ENCODE measurements at places on chromosomes 16 and 17.

- no peak for DNase-seq
Measured at GRCh38 chr17:3972281-3972731, 8.1 kb upstream of the ATP2A3 start.

GRCh38 chr16:31435341-31436220, 7.0 kb downstream of the ZNF843 start:
- DNase-seq = no peak

DNA sequence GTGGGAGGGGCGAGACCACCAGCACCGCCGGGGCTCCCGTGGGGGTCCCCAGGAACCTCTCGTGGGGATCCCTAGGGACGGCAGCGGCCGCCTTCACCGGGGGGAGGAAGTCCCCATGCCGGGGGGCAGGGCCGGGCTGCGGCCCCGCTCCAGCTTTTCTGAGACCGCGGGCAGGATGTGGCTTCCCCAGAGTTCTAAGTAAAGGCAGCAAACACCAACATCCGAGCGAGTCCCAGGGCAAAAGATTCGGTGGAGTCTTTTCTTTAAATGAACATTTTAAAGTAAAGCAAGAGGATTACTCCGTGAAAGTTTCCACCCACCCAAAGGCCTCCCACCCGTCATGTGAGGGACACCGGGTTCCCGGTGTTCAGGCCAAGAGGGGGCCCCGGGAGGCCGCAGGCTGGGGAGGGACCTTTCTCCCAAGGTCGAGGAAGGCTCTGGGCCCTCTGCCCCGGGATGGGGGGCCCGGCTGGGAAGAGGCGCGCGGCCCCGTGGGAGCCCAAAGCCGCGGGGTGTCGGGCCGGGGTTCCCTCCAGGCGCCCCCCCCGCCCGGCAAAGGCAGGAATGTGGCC, 137.2 kb upstream of the RPH3AL start:
- peak; percentile 49 for DNase-seq

DNA sequence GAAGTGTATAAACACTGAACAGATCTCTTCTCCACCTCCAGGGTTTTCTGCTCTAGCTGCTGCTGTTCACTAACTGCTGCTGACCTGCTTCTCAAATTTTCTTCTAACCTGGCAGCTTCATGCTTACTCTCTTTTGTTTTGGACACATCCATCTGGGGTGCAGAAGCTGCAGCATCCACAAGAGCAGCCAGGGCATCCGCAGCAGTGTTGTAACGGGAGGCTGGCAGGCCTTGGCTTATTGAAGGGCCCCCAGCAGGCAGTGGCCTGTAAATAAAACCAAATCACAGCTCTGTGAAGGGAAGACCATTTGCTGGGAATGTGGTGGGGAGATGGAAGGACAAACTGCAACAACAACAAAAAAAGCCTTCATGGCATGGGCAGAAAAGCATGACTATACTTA, 62.0 kb downstream of the TTC19 start:
- no peak for DNase-seq

GRCh38 chr16:84380405-84380804, 12.1 kb downstream of the ATP2C2 start:
- no peak for DNase-seq

GRCh38 chr16:85316321-85316919, 204.1 kb upstream of the CIBAR2 start:
- peak; percentile 33 for DNase-seq

DNA sequence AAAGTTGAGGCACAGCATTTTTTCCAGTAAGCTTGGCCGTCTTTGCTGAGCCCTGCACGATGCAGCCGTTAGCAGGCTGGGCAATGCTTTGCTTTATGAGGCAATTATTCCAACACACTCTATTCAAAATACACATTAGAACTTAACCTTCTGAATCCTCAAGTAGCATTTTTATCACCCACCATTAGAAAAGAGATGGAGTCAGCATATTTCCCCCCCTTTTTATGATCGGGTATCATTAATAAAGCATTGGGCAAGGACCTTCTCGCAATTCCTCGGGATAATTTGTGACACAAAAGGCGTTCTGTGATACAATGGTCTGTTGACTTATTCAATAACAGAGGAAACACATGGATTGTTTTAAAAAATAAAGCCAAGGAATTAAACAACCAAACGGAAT, 374.5 kb upstream of the RBFOX1 start:
- DNase-seq = no peak

DNA sequence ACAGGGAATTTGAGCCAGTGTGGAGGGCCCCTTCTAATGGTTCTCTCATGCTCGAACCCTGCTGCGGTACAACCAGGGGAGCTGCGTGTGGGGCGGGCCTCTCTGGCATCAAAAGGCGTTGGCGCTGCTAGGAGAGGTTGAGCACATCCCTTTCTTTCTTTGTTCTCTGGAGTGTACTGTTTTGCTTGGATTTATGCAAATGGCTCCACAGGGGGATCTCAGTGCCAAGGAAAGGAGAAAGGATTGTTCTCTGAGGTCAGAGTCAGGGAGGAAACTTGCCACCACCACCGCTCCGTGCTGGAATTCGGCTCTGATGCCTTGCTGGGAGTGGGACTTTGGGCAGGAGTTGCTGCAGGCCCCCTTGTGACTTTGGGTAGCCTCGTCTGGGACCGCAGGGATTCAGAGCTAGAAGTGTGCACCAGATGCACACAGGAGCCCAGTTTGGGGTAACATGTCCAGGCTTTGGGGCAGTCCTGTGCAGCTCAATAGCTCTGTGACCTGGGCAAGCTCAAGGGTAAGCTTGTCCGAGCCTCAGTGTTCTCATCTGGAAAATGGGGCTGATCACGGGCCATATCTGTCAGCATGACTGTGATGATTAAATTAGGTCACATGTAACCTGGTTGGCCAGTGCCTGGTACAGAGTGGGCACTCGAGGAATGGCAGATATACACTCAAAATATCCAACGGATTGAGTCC, 353.0 kb upstream of the EEF2KMT start:
- no peak for DNase-seq

DNA sequence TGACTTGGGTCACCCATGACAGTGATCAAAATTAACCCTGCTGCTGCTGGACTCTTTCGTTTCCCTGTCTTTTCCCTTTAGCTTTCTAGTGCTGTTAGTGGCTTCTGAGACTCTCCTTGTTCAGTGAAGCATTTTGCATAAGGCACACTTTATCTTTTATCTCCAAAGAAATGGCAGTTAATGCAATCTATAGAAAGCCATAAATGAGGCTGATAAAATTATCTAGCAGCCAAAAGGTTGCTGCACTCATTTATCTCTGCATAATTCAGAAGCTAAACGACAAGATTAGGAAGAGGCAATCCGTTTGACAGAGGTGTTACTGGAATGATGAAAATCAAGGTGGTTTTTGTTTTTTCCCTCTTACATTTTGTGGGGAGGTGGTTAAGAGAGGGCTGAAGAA, 1109.5 kb upstream of the EEF2KMT start:
- no peak for DNase-seq

DNA sequence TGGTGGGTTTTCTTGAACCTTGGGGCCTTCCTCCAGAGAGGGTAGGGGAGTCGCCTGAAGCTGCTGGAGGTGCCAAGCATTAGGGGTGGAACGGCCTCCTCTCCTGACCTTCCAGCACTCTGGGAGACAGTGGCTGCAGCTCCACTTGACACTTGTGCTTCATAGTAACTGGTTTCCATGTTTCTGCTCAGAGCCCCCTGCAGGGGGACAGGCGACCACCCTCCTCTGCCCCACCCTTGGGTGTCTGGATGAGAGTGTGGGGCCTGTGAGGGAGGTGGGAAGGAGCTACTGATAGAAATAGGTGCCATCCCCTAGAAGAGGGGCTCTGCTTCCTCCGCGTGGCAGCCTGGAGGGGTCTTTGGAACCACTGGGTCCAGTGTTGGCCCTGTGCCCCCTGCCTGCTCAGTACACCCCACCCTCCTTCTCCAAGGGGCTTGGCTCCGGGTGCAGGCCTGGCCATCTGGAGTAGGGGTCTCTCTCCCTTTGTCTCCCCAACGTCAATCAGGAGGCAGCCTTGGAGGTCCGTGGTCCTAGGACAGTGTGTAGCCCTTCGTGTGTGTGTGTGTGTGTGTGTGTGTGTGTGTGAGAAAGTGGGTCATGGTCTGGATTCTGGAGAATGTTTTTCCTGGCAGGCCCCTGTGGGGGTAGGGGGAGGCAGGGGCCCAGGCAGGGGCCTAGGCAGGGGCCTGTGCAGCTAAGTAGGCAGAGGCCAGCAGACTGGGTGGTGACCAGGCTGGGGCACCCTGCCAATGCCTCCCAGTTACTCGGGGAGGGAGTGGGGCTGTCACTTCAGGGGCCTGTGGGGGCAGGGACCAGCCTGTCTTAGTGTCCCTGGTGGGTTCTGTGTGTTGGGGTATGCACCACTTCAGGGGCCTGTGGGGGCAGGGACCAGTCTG, 4.9 kb downstream of the LASP1 start:
- DNase-seq = no peak

GRCh38 chr16:51327001-51327400, 175.9 kb upstream of the SALL1 start:
- DNase-seq = no peak

DNA sequence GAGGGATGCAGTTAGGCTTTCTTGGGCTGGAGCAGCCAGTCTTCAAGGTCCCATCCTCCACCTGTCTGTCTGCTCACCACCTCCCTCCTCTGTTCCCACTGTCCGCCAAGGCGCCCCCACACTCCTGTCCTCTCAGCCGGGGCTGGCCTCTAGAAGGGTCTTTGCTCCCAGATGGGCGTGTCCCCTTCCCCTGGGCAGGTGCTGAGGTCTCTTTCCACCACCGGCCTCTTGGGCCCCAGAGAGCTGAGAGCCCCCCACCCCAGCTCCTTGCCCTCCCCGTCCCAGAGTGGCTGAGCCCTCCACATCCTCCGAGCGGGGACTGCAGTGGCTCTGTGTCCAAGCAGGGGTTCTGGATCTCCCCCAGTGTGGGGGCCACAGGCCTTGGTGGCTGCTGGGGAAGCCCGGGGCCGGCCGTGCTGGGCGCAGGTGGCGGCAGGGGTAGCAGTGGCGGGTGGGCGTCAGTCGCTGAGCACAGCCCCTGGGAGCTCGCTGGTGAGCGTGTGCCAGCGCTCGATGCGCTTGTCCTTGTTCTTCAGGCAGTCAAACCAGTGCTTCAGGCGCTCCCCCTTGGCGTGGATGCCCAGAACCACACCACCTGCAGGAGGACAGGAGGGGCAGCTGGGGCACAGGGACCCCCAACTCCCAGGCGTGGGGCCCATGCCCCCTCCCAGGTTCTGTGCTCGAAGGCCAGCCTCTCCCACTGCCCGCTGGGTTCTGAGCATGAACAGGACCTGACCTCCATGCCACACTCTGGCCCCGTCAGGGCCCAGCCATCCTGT, 9.8 kb downstream of the SCGB1C2 start:
- no peak for DNase-seq

GRCh38 chr17:72692676-72693075, 399.8 kb downstream of the SLC39A11 start:
- no peak for DNase-seq

DNA sequence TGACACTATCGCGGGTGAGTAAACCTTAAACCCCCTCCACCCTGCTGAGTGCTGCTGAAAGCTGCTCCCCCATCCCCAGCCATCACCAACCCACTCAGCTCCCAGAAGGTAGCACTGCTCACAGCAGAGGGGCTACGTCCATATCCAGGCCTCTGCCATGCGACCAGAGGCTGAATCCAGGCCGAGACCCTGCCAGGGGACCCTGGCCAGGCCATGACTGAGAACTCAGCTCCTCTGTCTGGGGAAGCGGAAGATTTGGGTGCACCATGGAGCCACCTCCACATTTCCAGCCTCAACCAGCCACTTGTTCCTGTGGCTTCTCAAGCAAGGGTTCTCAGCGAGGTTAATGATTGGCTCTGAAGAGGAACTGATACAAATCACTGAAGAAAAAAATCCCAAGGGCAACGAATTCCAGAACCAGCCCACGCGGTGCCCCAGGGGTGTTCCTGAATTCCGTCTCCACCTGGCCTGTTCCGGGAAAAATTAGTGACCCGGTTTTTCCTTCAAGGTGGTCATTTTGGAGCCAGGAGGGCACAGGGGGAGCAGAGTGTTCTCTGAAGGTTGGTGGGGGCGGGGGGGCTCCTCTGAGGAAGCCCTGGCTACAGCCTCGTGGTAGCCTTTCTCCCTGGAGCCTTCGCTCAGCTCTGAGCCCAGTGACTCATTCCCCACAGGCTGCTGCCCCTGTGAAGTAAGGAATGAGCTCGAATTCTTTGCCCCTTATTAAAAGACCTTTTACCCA, 9.3 kb upstream of the SLC16A5 start:
- DNase-seq = no peak

DNA sequence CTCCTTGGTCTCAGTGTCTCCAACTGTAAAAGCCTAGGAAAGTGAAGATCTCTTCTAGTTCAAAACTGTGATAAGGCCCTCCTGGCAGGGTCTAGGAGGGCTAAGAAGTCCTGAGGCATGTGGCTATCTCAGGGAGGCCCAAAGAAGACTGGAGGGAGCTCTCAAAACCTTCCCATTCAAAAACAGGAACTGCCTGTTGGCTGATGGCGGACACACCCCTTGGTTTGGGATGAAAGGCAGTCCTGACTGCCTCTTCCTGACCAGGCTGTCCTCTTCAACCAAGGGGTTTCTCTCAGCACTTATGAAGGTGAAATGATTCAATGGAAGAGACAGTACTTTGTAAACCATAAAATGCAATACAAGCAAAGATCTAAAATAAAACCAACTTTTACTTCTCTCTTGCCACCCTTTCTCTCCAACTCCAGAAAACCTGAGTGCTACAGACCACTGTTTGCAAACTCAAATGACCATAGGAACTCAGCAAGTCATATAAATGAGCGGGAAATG, 4.7 kb downstream of the ZNF764 start:
- no peak for DNase-seq

GRCh38 chr17:9666461-9667050, 21.2 kb downstream of the USP43 start:
- DNase-seq = no peak

DNA sequence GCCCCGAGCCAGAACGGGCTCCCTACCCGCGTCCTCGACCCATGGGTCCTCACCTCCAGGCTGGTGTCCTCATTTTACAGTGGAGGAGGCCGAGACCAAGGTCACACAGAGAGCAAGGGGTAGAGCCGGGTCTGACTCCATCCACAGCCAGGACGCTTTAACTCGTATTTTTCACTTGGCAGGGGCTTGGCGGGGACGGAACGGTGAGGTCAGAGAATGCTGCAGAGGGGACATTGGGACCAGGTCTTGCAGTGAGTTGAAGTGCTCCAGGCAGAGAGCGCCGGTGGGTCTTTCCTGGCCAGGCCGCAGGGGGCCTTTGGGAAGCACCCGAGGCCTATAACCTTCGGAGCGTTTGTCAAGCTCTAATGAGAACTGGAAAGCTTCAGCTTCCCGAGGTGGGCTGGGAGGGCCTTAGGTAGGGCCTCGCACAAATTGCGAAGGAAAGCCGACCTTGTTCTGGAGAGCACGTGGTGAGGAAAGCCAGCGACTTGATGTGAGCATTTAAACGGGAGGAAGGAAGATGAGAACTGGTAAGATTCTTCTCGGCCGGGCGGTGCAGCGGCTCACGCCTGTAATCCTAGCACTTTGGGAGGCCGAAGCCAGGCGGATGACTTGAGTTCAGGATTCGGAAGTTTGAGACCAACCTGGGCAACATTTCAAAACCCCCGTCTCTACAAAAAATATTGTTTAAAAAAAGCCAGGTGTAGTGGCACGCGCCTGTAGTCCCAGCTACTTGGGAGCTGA, 908 bp upstream of the CLUH start:
- no peak for DNase-seq

GRCh38 chr17:4845118-4845517, 12.0 kb downstream of the MINK1 start:
- peak; percentile 7 for DNase-seq

GRCh38 chr17:34131386-34131785, 123.7 kb upstream of the CCL2 start:
- no peak for DNase-seq
